ENCODE measurements at places on chromosomes 1 and 21.

- no peak for DNase-seq
These were observed 1.5 kb downstream of the STYXL2 start for GRCh38 chr1:167095368-167095767.

DNA sequence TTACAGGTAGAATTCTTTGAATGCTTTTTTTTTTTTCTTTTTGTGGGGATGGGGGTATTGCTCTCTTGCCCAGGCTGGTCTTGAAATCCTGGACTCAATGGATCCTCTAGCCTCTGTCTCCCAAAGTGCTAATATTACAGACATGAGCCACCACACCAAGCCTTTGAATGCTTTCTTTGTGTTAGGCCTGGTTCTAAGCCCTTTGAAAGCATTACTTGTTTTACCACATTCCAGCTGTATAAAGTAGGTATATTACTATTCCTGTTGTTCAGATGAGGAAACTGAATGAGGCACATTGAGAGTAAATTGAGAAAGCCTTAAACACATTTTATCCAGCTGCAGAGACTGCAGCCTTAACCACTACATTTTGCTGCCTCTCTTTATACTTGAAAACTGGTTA lies 841.8 kb upstream of the ADGRL4 start:
- DNase-seq = no peak

- no peak for DNase-seq
These were observed 7.0 kb downstream of the ATP13A2 start for GRCh38 chr1:17004466-17005364.

GRCh38 chr1:41851589-41851988 lies 67.1 kb downstream of the HIVEP3 start:
- DNase-seq = no peak

- no peak for DNase-seq
These were observed 95.2 kb downstream of the ITPKB start for GRCh38 chr1:226643611-226644540.

DNA sequence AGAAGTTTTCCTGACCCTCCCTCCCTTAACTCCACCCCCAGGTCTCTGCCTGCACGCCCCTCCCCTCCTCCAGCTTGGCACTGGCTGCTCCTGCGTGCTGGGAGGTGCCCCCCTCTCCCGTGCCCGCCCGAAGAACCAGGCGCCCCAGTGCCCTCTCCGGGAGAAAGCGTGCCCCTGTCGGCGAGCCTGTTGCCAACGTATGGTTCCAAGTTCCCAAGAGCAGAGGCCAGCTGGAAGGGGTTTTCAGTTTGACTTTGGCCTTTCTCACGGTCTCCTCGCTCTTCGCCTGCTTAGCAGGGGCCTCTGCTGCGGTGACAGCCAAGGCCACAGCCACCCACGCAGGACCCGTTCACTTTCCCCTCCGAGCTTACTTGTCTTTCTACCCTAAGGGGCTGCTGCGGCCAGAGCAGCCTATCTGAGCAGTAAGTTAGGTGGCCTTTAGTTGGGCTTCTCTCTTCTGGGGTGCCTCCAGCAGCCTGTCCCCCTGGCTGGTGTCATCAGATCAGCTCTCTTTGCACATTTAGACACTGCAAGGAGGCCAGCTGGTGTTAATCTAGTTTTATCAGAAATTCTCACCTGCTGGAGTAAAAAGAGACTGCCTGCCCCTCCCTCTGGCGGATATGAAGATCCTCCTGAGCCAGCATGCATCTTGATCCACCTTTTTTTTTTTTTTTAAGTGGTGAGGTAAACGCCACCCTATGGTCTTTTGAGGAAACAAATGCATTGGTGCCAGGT lies 1.5 kb downstream of the STUM start:
- DNase-seq = no peak

DNA sequence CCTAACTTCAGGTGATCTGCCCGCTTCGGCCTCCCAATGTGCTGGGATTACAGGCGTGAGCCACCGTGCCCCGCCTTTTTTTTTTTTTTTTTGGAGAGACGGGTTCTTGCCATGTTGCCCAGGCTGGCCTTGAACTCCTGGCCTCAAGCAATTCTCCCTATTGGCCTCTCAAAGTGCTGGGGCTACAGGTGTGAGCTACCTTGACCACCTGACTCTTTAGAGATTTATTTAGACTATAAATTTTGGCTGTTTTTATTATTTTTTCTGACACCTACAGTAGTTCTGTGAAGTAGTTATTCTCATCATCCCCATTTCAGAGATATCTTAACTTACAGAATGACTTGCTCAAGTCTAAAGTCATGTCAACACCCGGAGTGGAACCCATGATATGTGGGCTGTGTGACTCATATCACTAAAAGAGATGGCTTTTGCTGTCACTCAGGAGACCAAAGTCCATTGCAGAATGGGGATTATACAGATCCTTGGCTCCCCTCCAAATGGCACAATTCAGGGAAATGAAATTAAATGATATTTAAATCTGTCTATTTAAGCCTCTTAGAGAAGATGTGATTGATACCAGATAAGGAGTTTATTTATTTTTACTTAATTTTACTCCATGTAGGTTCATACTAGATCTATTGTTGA lies 93.2 kb downstream of the CTH start:
- DNase-seq = no peak

DNA sequence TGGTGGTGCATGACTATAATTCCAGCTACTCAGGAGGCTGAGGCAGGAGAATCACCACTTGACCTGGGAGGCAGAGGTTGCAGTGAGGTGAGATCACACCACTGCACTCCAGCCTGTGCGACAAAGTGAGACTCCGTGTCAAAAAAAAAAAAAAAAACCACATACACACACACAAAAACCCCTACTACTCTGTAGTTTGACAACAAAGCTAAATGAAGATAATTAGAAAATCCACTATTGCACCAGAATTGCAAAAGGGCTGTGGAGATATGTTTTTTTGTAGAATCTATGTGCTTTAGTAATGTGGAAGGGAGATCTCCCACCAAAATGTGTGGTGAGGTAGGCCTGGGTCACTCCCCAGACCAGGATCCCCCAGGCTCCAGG lies 32.2 kb upstream of the KHDRBS1 start:
- no peak for DNase-seq

DNA sequence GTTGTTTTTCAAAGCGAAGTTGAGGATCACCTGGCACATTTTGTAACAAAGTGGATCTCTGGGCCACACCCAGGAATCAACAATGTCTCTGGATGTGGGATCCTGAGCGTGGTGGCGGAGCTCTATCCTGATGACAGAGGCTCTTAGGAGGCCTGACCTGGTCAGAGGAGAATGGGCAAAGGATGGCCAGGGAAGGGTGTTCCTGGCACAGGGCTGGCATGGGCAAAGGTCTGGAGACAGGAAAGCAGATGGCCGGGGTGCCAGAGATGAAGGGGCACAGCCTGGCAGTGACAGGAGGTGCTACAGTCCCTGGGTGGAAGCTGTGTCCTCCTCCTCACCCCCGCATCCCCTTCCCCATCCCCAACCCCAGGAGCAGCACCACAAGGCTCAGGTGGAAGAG lies 20.0 kb upstream of the MFN2 start:
- no peak for DNase-seq

DNA sequence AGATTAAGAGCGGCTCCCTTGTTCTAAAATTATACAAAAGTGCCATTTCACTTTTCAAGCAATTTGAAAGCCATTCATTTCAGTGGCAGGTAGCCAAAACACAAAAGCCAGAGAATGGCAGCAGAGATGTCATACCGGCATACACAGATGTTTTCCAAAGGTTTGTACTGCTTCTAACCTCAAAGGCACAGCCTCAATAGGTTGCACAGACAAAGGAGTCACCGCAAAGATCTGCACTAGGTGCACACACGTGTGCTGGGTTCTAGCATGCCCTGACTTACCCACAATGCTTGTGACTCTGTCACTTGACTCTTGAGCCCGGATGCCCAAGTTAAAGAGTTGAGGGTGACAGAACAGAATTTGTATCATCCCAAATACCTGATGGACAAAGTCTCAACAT lies 448.9 kb upstream of the ADGRL2 start:
- DNase-seq = no peak

GRCh38 chr21:38494251-38494642 lies 4.0 kb downstream of the ERG start:
- no peak for DNase-seq

- no peak for DNase-seq
These were observed 11.3 kb downstream of the RPAP2 start for GRCh38 chr1:92310185-92310597.

DNA sequence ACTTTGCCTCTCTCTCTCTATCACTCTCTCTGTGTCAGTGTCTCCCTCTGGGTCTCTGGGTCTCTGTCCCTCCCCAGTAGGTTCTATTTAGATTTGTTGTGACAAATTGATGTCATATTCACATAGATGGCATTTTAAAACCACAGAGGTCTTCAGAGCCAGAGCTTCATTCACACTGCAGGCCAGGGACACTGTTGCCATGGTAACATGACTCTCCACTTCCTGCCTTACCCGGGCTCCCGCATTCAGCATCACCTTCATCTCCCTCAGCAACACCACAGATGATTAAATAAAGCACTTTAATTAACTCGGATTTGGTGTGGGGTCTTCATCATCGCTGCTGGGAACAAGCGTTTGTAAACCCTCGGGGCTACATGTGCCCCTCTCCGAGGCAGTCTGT lies 132.6 kb downstream of the ETS2 start:
- DNase-seq = no peak

DNA sequence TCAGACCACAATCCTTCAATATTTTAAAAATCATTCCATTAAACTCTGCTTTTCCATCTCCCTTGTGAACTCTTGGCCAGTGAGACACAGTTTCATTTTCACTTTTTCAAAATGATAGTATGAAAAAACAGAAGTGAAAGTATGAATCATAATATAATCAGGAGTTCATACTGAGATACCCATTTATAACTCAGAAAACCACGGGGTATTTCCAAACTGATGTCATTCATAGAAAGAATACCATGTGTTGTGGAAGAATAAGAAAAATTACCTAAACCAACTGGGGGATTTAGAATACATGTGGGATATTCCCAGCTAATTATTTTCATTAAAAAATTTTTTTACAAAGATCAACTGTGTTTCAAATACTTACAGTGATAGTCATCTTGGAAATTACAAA lies 149.9 kb downstream of the MRPL39 start:
- no peak for DNase-seq

GRCh38 chr1:48853006-48853405 lies 76.3 kb upstream of the BEND5 start:
- no peak for DNase-seq

DNA sequence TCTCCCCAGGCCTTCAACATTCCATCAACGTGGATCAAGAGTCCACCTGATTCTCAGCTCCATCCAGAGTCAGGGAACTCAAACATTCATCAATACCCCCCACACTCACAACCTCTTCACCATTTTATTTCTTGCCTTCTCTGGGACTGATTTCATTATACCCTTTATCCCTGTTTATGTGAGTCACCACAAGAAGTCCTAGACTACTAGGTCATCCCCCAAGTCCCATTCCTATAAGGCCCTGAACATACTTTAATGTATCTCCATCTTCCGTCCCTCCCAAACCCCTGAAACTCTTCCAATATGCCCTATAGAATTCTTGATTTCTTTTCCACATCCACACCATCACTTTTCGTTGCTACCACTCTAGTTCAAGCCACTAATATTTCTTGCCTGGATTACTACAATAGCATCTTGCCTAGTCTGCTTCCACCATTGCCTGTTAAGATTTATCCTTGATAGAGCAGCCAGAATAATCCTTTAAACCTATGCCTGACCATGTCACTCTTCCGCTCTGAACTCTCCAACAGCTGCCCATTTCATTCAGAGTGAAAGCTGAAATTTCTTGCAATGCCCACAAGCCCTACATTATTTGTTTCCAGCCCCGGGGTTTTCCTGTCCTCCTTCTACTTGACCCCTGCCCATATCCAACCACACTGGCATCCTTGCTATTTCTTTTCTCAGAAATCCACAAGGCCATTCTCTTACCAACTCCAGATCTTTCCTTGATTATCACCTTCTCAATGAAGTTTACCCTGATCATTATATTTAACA lies 9.4 kb upstream of the SAMD13 start:
- DNase-seq = no peak

DNA sequence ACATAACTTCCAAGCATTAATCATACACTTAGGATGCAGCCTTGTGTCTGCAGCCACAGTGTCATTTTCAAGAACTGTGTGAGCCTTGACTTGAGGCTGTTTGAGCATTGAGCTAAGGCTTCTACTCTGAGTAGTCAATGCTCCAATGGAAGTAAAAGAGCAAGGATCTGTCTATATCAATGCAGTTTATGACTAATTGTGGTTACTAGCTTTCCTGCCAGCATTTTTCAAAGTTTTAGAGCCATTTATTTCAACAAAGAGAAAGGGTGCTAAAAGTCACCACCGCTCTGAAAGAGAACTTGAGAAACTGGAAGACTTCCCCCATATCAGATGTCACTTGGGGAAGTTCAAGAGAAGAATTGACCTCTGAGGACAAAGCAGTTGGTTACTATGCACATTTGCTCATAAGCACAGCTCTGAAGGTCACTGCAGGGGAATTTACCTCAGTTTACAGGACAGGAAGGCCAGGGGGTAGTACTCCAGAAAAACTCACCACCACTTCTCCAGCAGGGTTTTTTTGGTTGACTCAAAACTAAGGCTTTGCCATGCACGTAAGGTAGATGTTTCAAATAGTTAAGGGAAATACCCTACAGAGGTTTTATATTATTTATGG lies 24.5 kb upstream of the RGS1 start:
- no peak for DNase-seq

GRCh38 chr1:147700042-147701006 lies 30.0 kb upstream of the ACP6 start:
- peak; percentile 18 for DNase-seq

GRCh38 chr1:65036570-65037051 lies 70.3 kb upstream of the JAK1 start:
- DNase-seq = no peak

- no peak for DNase-seq
These were observed 3.6 kb upstream of the NFIA start for GRCh38 chr1:61078618-61079295.

GRCh38 chr1:187264995-187265602 lies 436.4 kb downstream of the PLA2G4A start:
- DNase-seq = peak; percentile 53
